Activated CD4-positive, alpha-beta T cell treated with anti-CD3 and anti-CD28 coated beads, Interleukin-2, Interleukin-6, amounts not matched to agents 100 ng/mL and 50 ng/mL, durations not matched to agents 16 hours and 8 hours (primary cell): ENCODE measurements at places on chromosomes 4 and X.

GRCh38 chr4:176320976-176321361, 1.2 kb downstream of the SPCS3 start:
- no peak for DNase-seq

DNA sequence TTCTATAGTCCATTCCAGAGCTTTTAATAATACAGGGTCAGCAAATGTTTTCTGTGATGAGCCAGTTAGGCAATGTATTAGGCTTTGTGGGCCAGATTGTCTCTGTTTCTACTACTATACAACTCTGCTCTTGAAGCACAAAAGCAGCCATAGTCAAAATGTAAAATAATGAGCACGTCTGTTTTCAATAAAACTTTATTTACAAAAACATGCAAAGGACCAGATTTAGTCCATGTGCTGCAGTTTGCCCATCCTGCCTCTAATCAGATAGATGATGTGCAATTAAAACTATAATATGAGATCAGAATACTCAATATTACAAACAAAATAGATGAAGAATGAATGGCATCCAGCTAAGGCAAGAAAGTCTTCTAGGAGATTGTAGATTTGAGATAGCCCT, 127.8 kb upstream of the FRMPD4 start:
- no peak for DNase-seq

DNA sequence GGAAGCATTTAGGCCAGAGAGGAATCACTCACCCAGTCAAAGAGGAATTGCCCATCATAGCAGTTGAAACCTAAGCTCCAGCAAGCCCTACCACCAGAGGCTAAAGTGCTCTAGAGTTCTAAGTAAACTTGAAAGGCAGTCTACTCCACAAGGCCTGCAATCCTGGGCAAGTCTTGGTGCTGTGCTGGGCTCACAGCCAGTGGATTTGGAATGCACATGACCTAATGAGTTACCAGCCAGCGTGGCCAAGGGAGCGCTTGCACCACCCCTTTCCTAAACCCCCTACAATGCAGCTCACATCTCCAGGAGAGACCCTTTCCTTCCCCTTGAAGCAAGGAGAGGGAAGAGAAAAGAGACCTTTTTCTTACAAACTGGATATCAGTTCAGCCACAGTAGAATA, 445.7 kb downstream of the GASK1B start:
- DNase-seq: no peak

- no peak for DNase-seq
These were observed 318.6 kb downstream of the ANK2 start for GRCh38 chr4:113368056-113368455.

DNA sequence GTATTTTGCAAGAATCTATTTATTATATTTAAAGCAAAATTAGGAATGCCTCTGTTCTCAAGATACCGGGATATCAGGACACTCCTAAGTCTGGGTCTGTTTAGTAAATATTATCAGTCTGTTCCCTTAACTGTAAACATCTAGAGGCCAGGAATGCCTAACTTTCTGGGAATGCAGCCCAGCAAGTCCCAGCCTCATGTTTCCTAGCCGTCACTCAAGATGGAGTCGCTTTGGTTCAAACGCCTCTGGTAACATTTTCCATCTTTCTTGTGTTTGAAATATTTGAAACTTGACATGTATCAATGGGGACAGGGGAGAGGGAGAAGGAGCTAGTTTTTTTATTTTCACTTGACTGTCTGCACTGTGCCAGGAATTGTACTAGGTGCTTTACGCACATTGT, 85.4 kb downstream of the FBXL5 start:
- DNase-seq: no peak

- no peak for DNase-seq
These were observed 124.5 kb upstream of the ZCCHC13 start for GRCh38 chrX:74179499-74179898.

GRCh38 chr4:97359826-97360225, 783.5 kb downstream of the STPG2 start:
- no peak for DNase-seq
